ENCODE measurements at places on chromosomes 3 and 15.

DNA sequence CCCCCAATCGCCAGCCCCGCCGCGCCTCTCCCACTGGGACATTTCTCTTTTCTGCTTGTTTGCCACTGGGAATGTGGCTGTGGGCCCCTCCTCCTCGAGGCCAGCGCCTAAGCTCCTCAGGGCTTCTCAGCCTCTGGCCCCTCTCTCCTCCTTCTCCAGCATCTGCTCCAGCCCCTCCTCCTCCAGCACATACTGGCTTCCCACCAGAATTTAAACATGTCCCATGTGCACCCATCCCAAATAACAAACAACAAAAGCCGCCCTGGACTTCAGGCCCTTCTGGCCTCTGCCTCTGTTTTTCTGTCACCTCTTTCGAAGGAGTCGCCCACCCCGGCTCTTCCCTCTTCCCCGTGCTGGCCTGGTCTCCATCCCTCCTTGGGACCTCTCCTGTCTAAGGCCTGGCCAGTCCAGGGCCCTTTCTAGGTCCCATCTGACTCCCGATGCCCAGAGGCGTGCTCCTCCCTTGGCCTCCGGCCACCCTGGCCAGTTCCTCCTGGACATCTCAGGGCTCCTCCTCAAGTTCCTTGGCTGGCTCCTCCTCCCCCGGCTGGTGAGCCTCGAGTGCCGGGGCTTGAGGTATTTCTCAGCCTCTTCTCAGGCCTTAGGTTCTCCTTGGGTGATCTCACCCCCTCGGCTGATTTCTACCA lies 94.6 kb upstream of the SLC6A6 start:
- DNase-seq = no peak

- DNase-seq = no peak
These were observed 84.8 kb downstream of the ARPP21 start for GRCh38 chr3:35724106-35724505.

DNA sequence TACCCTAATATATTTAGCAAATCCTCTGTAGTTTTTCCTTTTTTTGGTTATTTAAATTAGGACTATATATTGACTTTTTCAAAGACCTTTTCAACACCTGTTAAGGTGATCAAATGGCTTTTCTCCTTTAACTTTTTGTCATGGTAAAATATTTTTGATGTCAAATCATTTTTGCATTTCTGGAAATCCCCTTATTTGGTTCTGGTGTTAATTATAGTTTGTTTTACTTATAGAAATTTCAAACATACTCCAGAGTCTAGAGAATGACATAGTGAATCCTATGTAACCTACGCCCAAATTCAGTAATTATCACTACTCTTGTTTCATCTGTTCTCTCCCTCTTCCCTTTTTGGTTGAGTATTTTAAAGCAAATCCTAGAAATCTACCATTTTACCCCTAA lies 121.3 kb upstream of the TBL1XR1 start:
- DNase-seq = no peak

GRCh38 chr3:32596909-32597369 lies 26.3 kb upstream of the DYNC1LI1 start:
- DNase-seq = no peak

GRCh38 chr3:157130467-157131251 lies 29.3 kb downstream of the CCNL1 start:
- peak; percentile 35 for DNase-seq

DNA sequence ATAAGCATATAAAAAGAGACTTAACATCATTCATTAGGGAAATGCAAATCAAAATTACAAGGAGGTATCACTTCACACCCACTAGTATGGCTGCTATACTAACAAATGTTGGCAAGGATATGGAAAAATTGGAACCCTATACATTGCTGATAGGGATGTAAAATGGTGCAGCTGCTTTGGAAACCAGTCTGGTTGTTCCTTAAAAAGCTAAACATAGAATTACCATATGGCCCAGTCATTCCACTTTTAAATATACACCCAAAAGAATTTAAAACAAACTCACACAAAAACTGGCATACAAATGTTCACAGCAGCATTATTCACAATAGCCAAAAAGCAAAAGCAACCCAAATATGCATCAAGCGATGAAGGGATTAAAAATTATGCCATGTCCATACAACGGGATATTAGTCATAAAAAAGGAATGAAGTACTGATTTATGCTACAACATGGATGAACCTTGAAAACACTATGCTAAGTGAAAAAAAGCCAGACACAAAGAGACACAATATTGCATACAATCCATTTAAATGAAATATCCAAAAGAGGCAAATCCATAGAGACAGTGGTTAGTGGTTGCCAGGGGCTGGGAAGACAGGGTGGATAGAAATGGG lies 118.3 kb downstream of the OSBPL10 start:
- DNase-seq = no peak

DNA sequence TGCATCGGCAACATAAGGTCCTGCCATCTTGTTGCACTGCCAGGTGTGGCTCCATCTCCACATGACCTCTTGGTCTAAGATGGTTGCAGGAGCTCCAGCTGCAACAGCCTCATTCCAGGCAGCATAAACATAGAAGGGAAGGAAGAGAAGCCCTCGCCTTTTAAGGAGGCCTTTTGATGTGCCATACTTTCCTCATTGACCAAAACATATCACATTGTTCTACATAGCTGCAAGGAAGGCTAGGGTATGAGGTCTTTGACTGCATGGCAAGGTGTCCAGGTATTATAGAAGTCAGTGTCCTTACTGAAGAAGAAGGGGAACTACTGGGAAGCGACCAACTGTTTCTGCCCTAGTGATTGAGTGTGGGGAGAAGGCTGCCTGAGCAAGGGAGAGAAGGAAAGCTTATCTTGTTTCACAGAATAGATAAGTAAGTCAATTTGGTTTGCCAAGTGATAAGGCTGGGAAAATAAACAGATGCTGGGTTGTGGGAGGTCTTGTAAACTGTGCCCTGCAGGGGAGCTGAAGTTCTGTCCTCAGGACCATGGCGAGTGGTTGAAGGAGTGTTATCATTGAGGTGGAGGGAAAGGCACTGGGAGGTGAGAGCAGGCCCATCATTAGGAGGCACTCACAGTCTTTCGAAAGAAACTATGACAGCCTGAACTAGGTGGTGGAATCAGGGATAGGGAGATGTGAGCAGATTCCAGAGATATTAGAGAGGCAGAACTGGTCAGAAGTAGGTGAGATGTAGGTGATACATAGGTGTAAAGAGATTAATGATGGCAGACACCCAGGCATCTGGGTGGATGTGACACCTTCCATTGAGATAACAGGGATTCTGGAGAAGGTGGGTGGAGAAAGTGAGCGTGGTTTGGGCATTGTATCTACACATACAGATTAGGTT lies 93.8 kb upstream of the IGF1R start:
- no peak for DNase-seq

GRCh38 chr15:101063891-101064794 lies 145.0 kb downstream of the LRRK1 start:
- DNase-seq = no peak

GRCh38 chr15:81043281-81043934 lies 42.7 kb downstream of the TLNRD1 start:
- DNase-seq = no peak

DNA sequence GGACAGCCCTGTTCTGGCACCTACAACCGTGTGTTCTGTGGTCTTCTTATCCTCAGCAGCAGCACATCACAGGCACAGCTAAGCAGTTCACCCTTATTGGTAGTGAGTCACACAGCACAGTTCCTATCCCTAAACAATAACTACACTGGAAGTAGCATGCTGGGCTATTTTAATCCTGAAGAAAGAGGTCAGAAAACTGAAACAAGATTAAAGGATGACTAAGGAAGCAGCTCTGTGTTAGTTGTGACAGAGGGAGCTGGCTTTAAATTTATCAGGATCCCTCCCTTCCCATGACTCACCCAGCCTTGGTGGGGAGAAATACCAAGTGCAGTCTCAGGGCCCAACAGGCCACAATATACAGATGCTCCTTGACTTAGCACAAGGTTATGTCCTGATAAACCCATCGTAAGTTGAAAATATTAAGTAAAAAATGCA lies 144.3 kb downstream of the ERC2 start:
- DNase-seq = no peak

DNA sequence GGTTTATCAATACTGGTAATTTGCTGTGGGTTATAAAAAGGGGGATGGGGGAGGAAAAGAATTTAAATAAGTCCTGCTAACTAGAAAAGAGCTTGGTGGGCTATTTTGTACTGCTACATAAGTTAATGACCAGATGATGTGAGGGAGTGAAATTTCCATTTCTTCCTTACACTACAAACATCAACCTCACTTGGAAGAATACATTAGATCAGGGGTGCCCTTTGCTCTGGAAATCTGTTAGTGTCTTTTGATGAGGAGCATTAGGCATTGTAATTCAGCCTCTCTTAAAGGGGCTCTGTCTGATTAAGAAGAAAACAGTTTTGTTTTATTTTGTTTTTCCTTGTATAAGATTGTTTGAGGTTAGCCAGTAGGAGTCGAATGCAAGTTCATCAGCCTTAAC lies 576.4 kb upstream of the TBL1XR1 start:
- no peak for DNase-seq

GRCh38 chr15:67033571-67034044 lies 31.8 kb upstream of the SMAD3 start:
- no peak for DNase-seq

DNA sequence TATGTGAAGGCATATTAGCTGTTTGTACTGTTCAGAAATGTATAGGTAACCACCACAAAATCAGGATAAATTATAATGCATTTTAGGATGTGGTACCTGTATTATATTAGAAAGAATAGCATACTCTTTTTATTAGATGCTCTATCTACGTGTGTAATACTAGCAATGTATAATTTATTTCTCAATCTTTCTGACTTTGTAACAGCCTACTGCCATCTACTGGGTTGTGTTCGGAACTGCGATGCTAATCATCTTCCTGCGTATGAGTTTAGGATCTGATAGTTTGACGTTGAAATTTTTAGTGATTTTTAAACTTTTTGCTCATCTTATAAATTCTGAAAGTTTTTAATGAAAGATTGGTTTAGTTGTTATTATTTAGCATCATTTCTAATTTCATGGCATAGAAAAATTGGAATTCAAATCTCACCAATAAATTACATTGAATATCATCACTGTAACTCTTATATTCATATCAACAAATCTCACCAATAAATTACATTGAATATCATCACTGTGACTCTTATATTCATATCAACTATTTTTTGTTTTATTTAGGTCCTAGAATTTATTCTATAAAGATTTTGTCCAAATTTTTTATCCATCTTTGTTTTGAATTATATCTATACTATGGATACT lies 322.7 kb upstream of the ZNF717 start:
- peak; percentile 13 for DNase-seq

- peak; percentile 97 for DNase-seq
These were observed 578 bp downstream of the LACTB start for GRCh38 chr15:63122002-63122875.

GRCh38 chr15:44569316-44569715 lies 32.4 kb downstream of the EIF3J start:
- no peak for DNase-seq

DNA sequence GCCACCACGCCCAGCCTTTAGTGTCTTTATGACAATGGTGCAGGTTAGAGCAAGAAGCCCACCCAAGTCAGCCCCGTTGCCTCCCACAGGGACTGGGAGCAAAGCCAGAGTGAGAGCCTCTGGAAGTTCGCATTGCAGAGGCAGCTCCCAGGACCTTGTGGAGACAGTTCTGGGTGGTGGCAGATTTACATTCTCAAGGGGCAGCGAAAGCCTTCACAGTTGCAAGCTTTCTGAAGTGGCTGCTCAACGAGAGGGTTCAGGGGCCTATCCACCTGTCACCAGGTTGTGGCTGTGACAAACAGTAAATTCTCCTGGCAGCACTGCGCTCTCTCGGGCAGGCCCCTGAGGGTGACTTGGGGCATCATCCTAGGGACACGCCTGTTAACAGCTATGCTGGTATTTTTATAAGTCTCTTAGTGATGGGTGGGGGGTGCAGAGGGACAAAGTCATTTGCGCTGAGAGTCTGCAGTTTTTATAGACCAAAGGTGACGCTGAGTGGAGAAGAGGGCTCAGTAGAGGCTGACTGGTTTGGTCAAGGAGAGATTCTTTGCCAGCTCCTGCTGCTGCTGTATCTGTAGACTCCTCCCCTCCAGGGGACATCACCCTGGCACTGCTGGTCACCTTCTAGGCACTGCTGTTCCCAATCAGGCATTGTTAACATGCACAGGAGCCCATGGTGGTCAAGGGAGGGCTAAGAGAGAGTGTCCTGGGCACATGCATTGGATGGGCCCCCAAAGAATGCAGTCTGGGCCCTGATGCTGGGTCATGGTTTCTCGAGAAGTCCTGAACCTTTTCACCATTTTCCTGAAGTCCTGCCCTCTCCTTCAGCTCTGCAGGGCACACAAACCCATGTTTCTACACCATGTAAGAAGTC lies 57.5 kb upstream of the KLF13 start:
- no peak for DNase-seq

- DNase-seq = no peak
These were observed 80.8 kb downstream of the ISG20 start for GRCh38 chr15:88719654-88720053.

DNA sequence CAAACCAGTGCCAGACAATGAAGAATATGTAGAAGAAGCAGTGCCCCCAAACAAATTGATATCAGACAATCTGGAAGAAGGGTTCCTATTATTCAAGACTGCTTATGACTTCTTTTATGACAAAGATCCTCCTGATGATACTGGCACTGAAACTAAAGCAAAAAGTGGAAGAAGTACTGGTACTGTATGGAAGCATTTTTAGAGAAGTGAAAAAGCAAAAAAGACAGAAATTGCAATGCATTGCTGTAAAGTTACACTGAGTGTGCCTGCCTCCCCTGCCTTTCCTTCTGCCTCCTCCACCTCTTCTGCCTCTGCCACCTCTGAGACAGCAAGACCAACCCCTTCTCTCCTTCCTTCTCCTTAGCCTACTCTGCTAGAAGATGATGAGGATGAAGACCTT lies 167.6 kb downstream of the PLCL2 start:
- no peak for DNase-seq

DNA sequence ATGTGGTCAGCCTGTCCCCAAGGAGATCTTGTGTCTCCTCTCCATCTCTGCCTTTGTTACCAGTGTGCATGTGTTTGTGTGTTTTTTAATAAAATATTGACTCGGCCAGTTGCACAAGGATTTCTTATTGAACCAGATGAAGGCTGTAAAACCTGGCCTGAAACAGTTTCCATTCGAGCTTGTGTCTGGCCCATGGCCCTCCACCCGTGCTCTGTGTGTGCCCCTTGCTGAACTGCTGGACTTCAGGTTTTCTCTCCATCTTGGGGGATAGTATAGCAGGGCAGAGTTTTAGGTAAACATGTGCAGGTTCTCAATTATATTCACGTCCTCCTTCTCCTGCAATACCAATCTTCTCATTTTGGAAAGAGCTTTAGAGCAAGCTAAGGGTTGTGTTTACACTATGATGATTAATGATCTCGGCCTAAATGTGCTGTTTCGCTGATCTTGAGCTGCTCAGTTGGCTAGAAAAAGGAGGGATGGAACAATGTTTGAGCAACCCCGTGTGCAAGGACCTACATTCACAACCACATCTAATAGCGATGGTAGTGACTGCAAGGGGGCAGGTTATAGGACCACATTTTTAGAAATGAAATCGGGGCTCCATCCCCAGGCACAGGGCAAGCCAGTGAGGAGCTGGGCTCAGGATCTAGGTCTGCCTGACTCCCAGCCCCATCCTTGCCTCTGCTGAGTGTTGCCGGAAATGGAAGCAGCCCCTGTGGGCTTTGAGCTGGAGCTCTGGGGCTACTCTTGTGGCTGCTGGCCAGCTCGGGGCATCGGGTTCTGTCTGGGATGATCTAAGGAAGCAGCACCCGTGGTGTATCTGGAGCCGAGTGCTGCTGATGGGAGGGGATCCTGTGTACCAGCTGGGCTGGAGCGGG lies 47.7 kb downstream of the CMTM6 start:
- no peak for DNase-seq

- DNase-seq = no peak
These were observed 70.4 kb upstream of the PCSK6 start for GRCh38 chr15:101559952-101560351.

GRCh38 chr3:166484470-166484869 lies 647.2 kb upstream of the BCHE start:
- no peak for DNase-seq
